CD8-positive, alpha-beta T cell (primary cell): ENCODE measurements at places on chromosomes 13 and 19.

DNA sequence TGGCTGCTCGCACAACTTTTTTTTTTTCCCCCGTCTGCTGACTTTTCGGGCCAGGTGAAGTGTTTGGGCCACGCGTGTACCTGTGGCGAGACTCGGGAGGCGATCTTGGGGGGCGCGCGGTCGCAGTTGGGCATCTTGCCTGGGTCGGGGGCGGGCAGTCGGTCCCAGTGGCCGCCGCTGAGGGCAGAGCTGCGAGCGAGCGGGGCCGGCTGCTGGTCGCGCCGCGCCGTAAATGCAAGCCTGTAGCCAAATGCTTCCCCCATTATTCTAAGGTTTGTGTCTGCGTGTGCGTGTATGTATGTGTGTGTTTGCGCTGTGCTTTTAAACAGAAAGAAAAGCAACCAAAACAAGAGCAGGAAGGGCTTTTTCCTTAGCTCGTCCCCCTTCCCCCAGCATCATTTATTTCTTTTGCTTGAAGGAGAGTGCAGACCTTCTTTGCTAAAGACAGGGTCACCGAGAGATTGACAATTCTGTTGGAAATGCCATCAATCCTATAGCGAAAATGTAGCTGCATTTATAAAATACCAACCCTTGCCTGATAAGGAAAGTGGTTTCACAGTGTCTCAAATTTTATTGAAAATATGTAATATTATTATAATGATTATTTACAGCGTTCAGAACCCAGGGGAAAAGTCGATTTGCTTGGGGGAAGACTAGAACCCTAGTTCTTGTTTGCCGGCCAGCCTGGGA lies 143.2 kb upstream of the ZNF536 start:
- DNase-seq, result no peak

- no peak for DNase-seq
These were observed 16.3 kb downstream of the ZNF329 start for GRCh38 chr19:58134244-58134643.

DNA sequence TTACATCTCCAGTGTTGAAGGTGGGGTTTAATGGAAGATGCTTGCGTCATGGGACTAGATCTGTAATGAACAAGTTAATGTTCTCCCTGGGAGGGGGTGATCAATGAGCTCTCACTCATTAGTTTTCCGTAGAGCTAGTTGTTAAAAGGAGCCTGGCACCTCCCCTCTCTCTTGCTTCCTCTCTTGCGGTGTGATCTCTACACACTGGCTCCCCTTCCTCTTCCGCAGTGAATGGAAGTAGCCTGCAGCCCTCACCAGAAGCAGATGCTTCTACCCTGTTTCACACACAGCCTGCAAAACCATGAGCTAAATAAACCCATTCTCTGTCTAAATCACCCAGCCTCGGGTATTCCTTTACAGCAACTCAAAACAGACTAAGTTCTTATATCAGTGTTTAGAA lies 318.8 kb downstream of the SLITRK1 start:
- no peak for DNase-seq

DNA sequence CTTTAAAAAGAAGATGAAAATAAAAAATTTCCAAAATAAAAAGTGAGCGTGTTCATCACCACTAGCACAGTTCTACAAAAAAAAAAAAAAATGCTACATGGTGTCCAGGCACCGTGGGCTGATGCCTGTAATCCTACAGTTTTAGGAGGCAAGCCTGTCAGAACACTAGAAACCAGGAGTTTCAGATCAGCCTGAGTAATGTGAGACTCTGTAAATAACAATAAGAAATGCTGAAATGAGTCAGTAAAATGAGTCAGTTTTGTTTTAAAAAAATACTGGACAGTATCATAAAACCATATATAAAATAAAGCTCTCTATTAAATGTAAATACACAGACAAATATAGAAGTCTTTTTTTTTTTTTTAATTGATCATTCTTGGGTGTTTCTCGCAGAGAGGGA lies 30.0 kb downstream of the ZNF91 start:
- no peak for DNase-seq

DNA sequence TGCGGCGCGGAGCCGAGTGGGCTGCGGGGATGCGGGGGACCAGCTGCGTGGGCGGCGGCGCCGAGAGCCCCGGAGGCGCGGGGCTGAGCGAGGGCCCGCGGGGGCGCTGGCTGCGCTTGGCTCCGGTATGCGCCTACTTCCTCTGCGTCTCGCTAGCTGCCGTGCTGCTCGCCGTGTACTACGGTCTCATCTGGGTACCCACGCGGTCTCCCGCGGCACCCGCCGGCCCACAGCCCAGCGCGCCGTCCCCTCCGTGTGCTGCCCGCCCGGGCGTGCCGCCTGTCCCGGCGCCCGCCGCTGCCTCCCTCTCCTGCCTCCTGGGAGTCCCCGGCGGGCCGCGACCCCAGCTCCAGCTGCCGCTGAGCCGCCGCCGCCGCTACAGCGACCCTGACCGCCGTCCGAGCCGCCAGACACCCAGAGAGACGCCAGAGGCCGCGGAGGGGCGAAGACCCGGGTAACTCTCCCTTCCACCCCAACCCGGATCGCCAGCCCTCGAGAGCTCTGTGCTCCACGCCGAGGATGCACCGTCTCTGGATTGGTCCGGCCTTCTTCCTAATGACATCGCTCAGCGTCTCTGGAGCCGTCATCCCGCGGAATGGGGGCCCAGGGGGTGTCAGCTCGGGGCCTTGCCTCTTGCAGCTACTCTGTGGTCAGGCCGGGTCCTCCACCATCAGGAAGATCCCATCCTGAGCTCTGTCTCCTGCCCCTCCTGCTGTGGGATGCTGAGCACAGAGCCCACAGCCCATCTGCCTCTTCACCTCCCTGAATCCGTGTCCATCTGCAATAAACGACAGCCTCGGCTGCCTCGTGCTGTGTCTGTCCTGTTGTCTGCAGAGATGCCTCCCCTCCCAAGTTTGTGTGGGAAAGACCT lies 441 bp downstream of the INAFM1 start:
- DNase-seq, result peak; percentile 30

DNA sequence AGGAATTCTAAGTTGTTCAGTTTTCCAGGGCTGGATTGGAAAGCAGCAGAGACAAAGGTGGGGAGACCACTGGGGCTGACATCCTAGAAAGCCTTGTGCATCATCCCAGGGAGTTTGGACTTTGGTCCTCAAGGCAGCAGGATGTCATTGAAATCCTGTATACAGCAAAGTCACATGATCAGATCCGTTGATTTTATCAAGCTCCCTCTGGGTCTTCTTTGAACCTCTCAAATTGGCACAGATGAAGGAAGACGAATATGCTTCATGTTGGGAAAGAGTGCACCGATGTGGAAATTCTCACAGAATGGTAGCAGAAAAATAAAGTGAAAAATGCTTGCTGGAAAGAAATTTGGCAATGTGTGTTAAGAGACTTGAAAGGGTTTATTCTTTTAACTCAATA lies 149.8 kb upstream of the TMTC4 start:
- no peak for DNase-seq

- peak; percentile 58 for DNase-seq
These were observed 44.5 kb downstream of the RFX2 start for GRCh38 chr19:6065685-6066374.

- DNase-seq, result no peak
These were observed 6.0 kb downstream of the TMIGD2 start for GRCh38 chr19:4295972-4296771.

- no peak for DNase-seq
These were observed 62.6 kb downstream of the DCLK1 start for GRCh38 chr13:36068566-36068965.

- DNase-seq, result no peak
These were observed 110.0 kb downstream of the KCNRG start for GRCh38 chr13:50125304-50125553.

GRCh38 chr19:56270676-56271075 lies 1.9 kb upstream of the EDDM13 start:
- no peak for DNase-seq

- no peak for DNase-seq
These were observed 193.7 kb upstream of the RFC3 start for GRCh38 chr13:33624253-33624652.

- DNase-seq, result no peak
These were observed 364.9 kb downstream of the OXGR1 start for GRCh38 chr13:96629331-96629730.

- no peak for DNase-seq
These were observed 34.3 kb downstream of the URI1 start for GRCh38 chr19:29976151-29976943.

DNA sequence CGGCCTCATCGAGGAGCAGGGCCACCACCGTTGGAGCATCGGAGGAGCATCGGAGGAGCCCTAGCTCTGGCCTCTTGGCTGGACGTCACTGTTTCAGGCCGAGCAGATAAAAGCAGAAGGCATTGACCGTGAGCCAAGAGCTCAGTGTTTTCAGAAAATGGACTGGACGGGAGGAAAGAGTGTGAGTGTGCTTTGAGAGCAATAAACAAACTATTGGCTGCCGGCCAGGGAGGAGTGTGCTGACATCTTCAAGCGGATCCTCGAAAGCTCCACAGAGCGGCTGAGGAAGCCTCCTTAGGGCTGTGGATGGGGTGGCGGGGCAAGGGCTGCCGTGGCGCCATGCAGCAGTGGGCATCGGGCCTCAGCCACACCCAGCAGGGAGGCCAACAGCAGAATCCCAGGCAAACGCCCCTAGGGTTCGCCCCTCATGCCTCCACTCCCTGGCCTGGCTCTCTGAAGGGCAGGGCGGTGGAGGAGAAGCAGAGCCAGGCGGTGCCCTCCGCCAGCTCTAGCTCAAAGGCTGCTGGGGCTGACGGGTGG lies 41.8 kb downstream of the IRS2 start:
- DNase-seq, result no peak

DNA sequence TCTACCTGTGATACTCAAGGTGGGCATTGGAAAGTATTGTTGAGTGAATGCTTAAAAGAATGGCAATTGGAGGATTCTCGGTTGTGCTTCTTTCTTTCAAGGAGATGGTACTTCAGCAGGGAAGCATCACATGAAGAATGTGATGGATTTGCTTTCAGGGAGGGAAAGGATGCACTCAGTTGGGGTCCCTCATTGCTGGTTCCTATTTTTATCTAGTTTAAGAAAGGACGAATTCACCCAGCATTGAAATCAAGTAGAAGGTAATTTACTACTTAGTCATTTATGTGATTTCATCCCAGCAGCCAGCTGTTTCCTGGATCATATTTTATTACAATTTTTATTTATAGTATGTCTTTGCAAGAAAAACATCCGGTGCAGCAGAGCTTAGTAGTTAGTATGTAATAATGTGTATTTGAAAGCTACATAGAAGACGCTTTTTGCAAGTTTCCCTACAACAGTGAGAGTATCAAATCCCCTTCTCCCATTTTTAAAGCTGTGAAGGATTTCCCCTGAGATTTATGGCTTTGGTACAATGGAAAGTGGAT lies 417.9 kb downstream of the GPC5 start:
- DNase-seq, result no peak

DNA sequence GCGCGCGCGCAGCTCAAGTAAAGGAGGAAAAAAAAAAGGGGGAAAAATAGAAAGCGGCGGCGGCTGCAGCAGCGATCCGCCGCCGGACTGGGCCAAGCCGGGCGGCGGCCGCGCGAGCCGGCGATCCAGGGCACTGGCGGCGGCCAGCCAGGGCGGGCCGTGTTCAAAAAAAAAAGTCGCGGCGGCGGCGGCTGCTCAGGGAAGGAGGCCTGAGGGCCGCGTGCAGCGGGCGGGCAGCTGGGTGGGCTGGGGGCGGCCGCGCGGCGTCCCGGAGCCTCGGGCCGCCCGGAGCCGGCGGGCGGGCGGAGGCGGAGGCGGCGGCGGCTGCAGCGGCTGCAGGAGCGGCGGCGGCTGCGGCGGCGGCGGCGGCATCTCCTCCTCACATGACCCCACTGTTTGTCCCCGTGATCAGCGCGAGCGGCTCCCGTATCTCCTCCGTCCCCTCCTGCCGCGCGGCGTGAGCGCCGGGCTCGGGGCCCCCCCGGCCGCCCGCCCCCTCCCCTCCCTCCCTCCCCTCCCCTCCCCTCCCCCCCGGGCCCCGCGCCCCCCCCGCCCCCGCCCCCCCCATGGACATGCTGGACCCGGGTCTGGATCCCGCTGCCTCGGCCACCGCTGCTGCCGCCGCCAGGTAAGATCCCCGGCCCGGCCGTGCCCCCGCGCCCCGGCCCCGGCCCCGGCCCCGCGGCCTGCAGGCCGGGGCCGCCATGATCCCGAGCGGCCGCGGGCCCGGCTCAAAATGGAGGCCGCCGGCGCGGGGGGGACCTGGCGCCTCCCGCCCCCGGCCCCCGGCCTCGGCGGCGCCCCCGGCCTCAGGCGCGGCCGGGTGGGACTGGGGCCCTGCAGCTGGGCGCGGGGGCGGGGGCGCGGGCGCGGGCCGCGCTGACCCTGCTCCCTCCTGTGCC lies at the start of gene USF2:
USF2 (plus strand) TSS at position 427 of the 902 bp plus-strand sequence; CDS start at position 567, 140 bp downstream.
- DNase-seq, result peak; percentile 78

GRCh38 chr19:19443902-19444680 lies 38.6 kb downstream of the GATAD2A start:
- DNase-seq, result no peak

DNA sequence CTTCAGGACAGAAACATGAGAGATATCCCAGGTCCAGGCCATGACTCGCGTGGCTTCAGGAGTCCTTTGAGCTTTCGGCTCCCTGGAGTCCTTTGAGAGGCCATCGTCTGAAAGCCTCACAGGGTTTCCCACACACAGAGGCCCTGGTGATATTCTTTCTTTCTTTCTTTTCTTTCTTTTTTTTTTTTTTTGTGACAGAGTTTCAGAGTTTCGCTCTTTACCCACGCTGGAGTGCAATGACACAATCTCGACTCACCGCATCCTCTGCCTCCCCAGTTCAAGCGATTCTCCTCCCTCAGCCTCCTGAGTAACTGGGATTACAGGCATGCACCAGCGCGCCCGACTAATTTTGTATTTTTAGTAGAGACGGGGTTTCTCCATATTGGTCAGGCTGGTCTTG lies 5.5 kb downstream of the SIN3B start:
- no peak for DNase-seq

DNA sequence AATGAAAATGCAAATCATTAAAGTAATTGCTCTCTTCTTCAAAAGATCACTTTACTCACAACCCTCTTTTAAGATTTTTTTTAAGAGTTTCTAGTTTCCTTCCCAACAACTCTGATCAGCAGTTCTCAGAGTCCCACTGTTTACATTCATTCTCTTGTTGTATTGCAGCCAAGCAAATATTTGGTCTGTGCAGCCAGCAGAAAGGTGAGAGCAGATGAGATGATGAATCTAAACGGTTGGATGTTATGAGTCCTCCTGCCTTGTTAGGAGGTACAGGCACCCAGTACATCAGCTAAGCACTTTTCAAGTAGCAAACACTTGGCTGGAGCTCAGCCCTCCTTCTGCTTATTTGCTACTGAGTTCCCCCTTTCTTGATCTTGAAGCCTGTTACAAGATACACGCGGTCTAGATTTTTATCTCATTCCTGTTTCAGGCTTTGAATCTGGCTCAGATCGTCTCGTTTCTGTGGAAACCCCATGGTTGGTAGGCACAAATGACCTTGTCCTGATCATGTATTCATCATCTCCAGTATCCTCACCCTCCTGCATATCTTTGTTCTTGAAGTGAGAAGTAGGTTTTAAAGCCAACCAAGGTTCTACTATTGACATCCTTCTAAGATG lies 300.7 kb downstream of the DCT start:
- DNase-seq, result no peak
